Left renal cortex interstitium (tissue), 4 donors: ENCODE measurements at places on chromosomes 7 and 10. TPM values are rescaled to one million over a fixed set of nuclear protein-coding genes. Genes with fewer than 3 reads are reported as not detected.

GRCh38 chr10:24305551-24306506 lies 96.9 kb downstream of the KIAA1217 start:
- DNase-seq = no peak

- DNase-seq = no peak
Observed at GRCh38 chr10:103680869-103681236, 174.5 kb downstream of the SH3PXD2A start.

GRCh38 chr7:97499204-97499603 lies 232.7 kb upstream of the TAC1 start:
- no peak for DNase-seq

DNA sequence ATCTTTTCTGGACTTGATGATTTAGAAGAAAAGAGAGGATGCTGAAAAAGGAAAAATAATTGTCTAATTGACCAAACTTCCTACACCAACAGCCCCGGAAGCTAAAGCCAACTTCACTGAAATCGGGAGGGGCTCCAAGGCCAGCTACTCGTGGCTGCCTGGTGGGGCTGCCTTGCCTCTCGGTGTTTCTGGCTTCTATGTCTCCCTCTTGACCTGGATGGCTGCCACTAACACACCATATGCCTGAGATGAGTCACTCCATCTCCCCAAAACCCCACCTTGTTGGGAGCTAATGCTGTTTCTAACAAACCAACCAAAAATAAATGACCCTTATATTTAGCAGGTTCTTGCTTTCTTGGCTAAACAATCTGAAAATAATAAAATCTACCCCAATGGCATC lies 87.6 kb upstream of the AFAP1L2 start:
- no peak for DNase-seq

DNA sequence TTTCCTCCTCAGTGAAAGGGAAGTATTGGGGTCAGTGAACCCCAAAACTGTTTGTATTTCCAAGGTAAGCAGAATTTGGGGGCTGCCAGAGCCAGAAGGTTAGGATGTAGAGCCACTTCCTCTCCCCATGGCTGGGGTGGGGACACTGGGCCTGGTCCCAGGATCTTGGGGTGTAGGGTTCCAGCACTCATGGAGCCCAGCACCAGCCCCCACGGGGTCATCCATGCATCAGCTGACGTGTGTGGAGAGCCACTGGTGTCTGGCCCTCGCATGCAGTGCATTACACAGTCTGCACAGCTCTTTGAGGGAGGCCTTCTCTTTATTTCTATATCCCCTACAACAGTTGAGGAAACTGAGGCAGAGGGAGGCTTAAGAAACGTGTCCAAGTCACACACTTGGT lies 91.4 kb downstream of the ZMIZ1 start:
- no peak for DNase-seq

DNA sequence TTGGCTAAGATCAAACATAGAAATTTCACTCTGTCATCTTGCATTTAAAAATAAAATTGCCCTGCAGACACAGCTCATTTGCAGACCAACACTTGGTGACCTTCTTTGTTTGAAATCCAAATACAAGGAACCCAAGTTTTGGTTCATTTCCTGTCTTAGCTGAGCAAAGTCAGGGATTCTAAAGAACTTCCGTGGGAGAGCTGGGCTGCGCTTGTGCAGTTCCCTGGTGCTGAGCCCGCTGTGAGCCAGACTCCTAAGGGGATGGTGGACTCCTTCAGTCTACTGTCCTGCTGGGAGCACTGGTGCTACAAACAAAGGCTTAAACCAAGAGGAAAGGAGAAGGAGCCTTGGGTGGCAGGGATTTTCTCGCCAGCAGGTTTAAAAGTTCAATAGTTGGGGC lies 60.0 kb downstream of the MYOF start:
- DNase-seq = no peak

DNA sequence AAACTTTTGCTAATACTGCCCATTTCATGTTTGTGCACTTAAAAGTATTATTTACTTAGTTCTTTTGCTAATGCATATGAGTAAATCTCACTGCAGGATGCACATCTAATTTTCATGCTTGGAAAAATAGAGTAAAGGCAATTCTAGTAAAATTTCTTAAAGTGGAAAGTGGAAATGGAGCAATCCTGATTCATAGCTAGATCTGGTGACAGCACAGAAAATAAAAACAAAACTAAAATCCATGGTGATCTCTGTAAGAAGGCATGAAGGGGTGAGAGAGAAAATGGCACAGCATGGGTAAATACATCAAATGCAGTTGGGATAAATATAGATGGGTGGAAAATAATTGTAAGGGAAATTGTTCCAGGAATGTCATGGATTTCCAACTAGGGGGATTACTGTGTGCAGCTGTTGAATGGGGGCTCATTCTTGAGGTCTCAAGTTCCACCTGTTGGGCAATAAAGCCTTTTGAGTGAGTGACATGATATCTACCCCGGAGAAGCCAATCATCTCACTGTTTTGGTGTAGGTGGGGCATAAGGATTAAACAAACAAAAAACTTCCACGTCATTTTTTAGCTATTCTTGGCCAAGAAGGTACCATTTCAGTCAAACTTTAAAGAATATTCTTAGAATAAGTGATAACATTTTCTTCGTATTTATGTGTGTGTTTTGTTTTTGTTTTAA lies 1.7 kb upstream of the MCU start:
- no peak for DNase-seq

The CDK6 gene
- 39.7 TPM for polyA plus RNA-seq

The CYP3A7 gene
- 1.3 TPM for polyA plus RNA-seq

The SFTPA1 gene
- not detected for polyA plus RNA-seq

The SORCS1 gene
- polyA plus RNA-seq = 8.3 TPM

The PIK3AP1 gene
- 4.9 TPM for polyA plus RNA-seq

The FGFR2 gene
- 96.3 TPM for polyA plus RNA-seq

The HECW1 gene
- polyA plus RNA-seq = 11.2 TPM
